T-helper 1 cell treated with Interleukin-12 subunit alpha and Interleukin-12 subunit beta and Interleukin-4 antibody, amounts not matched to agents 30 ng/mL and 1 ng/mL, for 36 hours (primary cell): ENCODE measurements at places on chromosomes 1 and 21. TPM values are rescaled to one million over a fixed set of nuclear protein-coding genes. Genes with fewer than 3 reads are reported as not detected.

The CRYBG2 gene
- 3.8 and 4.2 TPM in 2 replicates for total RNA-seq

The LCE1F gene
- not detected in 2 replicates for total RNA-seq

The FCER1G gene
- total RNA-seq = 1.7 and 2.9 TPM in 2 replicates

The PDIK1L gene
- 17.4 and 19.8 TPM in 2 replicates for total RNA-seq

The MEF2D gene
- 52.6 and 53.7 TPM in 2 replicates for total RNA-seq

The GALE gene
- 20.4 and 20.7 TPM in 2 replicates for total RNA-seq

The CC2D1B gene
- 70.7 and 71.4 TPM in 2 replicates for total RNA-seq

The GPR37L1 gene
- total RNA-seq = not detected in 2 replicates

The S100A14 gene
- total RNA-seq = not detected in 2 replicates

The ACOT7 gene
- 72.3 and 76.9 TPM in 2 replicates for total RNA-seq
